Stimulated activated CD4-positive, alpha-beta T cell treated with anti-CD3 and anti-CD28 coated beads, Interleukin-1b, Interleukin-23, amount 100 ng/mL, for 48 hours (primary cell): ENCODE measurements at places on chromosomes 5 and 9.

- DNase-seq, result no peak
Observed at GRCh38 chr5:38723426-38723825, 122.4 kb upstream of the OSMR start.

- DNase-seq, result no peak
Observed at GRCh38 chr9:115286411-115286810, 168.5 kb upstream of the TNC start.

GRCh38 chr5:17723876-17724275 is 89.6 kb downstream of the TAF11L14 start:
- DNase-seq, result no peak

GRCh38 chr5:23631302-23632045 is 124.1 kb downstream of the PRDM9 start:
- DNase-seq, result no peak

DNA sequence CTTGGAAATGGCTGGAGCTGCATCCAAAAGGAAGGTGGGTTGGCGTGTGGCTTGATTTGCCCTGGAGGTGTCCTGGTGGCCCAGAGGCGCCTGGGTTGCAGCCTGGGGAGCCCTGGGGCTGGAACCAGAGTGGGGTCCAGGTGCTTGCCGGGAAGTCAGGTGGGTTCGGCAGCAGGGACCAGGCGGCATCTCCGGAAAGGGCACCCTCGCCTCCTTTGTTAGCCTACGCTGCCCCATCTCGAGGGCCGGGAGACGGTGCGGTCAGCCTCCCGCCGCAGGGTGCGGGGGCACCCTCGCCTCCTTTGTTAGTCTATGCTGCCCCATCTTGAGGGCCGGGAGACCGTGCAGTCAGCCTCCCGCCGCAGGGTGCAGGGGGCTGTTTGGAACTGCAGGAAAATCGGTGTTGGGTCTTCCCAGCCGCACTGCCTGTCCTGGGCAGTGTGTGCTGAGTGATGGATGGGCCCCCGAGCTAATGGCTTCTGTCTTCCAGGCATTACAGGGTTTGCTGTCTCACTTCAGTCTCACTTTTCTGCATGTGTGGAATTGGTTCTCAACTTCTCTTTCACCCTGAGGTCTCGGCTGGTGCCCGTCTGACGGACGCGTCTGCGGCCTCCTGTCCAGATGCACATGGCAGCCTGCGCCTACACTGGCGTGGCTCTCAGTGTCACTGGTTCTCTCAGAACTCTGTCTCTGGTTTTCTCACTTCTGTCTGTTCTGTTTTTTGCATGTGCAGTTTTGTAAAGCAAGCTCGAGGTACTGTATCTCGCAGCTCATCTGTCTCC is 139.0 kb downstream of the CACNA1B start:
- DNase-seq, result no peak

- no peak for DNase-seq
Observed at GRCh38 chr9:655875-656274, 185.6 kb upstream of the DMRT1 start.

- no peak for DNase-seq
Observed at GRCh38 chr9:129287619-129288305, 109.7 kb upstream of the IER5L start.

DNA sequence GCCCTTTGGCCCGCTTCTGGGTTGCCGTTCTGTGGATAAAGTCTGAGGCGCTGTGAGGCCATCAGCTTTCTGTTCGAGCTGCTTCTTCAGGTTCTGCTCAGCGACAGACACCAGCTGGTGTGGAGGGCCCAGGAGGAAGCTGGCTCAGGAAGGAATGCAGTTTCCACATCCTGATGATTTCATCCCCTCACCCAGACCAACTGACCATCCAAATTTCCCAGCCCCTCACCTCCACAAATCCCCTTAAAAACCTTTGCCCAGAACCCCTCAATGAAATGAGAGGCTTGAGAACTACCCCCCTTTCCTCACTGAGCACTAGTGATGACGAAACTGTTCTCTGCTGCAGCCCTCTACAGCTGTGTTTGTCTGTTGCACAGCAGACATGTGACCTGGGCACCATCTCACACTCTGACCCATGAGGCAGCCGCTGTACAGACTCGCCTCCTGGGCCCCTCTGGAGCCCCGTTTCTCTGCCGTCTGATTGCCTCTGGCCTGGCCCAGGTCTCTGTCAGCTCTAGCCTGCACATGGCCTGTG is 45.4 kb downstream of the SPATA31C2 start:
- no peak for DNase-seq
